ENCODE measurements at places on chromosomes 1 and 21.
A peak's percentile ranks its signal among the peaks of the same experiment; 100 is the strongest.

DNA sequence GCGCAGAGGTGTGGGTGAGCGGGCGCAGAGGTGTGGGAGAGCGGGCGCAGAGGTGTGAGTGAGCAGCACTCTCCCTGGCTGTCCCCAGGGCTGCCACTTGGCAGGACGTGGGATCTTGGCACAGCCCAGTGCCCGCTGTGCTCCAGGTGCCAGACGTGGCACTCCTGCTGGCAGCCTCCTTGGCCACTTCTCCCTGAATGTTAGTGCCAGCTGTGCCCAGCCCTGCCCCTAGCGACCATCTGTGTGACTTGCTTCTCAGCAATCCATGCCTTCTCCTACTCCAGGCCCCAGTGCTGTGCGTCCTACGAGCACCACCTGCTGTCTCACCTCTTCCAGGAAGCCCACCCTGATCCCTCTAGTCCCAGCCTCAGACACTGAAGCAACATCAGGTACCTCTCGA, 30.5 kb downstream of the KRTAP10-1 start:
- peak; percentile 17 for DNase-seq

- DNase-seq: no peak
Observed at GRCh38 chr1:61746813-61747212, 4.5 kb downstream of the PATJ start.

- DNase-seq: no peak
Observed at GRCh38 chr1:22953057-22953739, 19.5 kb downstream of the LACTBL1 start.

DNA sequence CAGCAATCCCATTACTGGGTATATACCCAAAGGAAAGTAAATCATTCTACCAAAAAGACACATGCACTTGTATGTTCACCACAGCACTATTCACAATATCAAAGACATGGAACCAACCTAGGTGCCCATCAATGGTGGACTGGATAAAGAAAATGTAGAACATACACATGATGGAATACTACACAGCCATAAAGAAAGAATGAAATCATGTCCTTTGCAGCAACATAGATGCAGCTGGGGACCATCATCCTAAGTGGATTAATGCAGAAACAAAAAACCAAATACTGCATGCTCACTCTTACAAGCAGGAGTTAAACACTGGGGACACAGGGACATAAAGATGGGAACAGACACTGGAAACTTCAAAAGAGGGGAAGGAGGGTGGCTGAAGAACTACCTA, 8.7 kb downstream of the ANP32E start:
- no peak for DNase-seq

- DNase-seq: peak; percentile 41
Observed at GRCh38 chr1:115929881-115930280, 46.4 kb upstream of the SLC22A15 start.

DNA sequence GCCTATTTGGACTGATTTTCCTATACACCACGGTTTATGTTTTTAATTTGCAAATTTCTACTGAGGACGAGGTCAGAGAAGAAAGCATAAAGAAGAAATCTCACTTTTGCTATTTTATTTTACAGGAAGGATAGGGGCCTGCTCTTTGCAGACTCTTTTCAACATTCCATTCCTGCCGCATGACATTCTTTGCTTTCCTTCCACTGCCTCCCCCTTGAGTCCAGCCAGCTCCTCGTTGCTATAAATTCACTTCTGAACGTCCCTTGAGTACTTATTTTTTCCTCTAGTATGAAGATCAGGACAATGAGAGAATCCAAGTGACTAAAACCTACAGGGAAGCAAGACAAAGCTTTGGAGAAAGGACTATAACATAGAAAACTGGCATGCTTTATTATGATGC, 53.4 kb upstream of the PTGFR start:
- DNase-seq: no peak

- DNase-seq: no peak
Observed at GRCh38 chr1:177130451-177130945, 34.0 kb downstream of the ASTN1 start.

DNA sequence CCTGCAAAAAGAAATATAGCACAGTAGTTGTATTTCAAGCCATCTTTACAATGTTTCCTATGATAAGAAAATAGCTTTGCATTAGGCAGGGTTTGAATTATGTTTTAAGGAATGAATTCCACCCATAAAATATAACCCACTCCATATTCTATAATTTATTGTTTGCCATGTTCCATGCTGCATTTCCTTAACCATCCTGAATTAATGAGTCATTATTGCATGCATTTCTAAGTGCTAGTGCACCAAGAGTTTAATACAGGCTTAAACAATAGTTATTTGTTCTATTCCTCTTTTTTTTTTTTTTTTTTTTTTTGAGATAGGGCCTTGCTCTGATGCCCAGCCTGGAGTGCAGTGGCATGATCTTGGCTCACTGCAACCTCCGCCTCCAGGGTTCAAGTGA, 45.2 kb downstream of the MIGA1 start:
- DNase-seq: peak; percentile 56

- peak; percentile 73 for DNase-seq
Observed at GRCh38 chr1:247332215-247332622, 552 bp upstream of the ZNF496 start.

DNA sequence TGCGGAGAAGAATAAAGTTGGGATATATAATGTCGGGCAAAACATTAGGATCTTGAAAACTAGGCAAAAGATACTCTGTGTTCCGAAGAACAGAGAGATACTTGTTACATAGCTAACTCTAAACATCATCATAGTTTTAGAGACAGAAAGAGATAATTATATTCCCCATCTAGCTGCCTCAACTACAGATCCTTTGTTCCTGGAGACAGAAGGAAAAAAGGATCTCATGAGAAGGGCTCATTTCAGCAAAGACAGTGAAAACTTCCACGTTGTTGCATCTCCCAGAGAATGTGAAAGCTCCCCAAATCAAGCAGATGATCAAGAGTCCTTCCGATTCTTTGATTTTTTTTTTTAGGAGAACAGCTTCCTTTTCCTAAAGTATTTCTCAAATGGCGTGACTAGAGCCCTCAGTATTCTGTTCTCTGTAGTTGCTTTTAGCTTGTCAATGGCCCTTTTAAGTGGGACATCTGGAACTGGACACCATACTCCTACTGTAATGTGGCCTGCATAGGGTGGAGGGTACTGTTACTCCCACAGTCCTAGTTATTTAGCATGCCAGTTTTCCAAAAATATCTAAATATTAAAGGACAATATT, 1048.2 kb downstream of the TTLL7 start:
- no peak for DNase-seq

GRCh38 chr1:47696737-47697441, 259.0 kb downstream of the FOXD2 start:
- DNase-seq: no peak

- no peak for DNase-seq
Observed at GRCh38 chr1:201036188-201036842, 12.8 kb upstream of the KIF21B start.

GRCh38 chr21:46022551-46023525, 41.3 kb downstream of the COL6A1 start:
- no peak for DNase-seq

DNA sequence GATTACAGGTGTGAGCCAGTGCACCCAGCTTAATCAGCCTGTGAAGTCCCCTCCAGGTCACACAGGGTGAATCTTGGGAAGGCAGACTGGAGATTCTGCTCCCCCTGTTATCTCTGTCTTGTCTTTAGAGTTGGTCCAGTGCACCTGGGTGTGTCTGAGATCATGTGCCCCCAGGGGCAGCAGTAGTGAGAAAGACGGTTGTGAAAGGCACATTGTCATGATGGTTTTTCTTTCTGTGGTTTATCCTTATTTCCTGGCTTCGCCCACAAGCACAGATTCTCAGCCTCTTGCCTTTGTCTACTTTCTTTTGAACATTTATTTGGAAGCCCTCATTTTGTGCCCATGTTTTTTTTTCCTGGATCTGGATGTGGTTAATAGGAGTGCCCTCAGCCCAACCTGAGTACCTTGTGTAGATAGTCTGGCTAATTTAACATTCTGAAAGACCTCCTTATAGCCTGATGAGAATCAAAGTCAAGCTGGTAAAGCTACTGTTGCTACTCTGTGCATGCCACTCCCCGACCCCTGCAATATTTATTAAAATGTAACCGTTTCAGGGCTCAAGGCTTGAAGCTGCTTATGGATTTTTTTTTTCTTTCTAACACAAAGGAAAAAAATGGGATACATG, 23.7 kb downstream of the UCK2 start:
- peak; percentile 83 for DNase-seq

- DNase-seq: peak; percentile 63
Observed at GRCh38 chr1:71561729-71562128, 480.9 kb upstream of the ZRANB2 start.

DNA sequence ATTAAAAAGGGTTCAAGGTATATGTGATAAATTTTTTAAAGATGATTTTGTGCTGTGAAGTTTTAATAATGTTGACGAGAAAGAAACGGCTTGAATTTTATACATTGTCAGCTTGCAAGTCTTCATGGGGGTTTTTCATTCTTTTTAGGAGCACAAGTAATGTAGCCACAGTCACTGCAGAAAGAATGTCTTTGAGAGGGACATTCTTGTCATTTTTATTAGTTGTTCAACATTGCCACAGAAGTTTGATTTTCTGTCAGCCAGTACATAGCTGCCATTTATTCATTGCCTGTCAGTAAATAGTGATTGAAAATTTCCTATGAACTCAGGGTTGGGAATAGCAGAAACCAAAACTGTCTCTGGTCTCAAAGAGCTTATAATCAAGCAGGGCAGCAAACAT, 156.3 kb downstream of the DHRS3 start:
- no peak for DNase-seq

GRCh38 chr1:41963636-41964035, 44.9 kb upstream of the HIVEP3 start:
- no peak for DNase-seq

DNA sequence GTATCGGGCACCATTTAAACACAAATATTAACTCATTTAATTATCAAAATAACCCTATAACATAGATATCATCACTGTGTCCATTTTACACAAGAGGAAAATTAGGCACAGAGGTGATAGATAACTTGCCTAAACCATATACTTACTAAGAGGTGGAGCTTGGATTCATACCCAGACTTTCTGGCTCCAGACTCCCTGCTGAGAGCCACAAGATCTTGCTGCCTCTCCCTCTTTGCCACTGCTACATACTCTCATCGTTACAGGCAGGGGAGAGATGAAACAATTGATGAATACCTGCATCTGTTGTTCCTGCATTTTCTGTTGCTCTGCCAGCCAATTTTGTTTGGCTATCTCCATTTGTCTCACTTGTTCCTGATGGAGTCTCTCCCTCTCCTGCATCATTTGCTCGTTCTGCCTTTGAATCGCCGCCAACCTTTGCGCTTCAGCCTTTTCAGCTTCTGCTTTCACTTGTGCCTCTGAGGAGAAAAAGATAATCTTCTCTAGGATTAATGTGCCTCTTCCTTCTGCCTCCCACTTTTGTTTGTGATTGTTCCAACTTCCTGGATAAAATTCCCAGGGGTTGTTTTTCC, 10.6 kb downstream of the GBP5 start:
- DNase-seq: no peak

DNA sequence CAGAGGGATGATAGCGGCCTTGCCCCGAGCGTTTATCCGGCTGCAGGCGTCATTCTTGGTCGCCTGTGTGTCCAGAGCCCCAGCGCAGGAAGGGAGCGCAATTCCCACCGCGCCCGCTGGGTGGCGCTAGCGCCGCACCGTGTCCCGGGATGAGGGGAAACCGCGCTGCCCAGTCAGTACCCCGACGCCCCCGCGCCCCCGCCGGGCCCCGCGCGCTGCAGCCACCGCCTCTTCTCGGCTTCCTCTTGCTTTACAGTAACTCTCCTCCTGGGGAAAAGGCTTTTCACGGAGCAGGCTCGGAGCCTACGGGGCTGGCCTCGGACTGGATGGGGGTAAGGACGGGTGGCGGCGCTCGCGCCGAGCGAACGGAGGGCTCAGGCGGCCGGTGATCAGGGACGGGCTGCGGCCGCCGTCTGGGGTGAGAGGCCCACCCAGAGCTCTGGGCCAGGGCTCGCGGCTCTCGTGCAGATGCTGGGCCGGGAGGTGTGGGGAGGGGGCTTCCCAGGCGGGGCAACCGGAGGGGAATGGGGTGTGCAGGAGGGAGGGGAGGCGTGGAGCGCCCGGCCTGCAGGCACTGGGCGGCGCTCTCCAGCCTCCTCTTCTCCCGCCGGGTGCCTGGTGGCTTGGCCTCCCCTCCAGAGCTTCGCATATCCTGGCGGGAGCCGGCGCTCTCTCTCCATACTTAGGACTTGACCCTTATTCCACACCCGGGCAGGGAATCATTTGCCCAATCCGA, 29.8 kb downstream of the TEX35 start:
- DNase-seq: peak; percentile 85

DNA sequence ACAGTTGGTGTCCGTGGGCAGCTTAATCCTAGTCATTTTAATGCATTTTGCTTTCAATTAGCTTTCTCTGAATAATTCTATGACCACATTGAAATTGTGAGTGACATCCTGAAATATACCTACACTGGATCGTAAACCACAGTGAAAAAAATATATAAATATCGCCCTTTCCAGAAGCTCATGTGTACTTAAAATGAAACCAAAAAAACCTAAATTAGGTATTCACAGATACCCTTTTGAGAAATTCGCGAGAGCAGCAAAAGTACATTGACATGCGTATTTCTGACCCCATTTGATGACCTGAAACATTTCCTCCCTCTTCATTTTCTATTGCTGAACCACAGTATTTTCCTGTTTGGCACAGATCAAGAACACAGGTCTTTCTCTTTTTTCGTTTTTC, 253.8 kb downstream of the LTN1 start:
- DNase-seq: no peak

DNA sequence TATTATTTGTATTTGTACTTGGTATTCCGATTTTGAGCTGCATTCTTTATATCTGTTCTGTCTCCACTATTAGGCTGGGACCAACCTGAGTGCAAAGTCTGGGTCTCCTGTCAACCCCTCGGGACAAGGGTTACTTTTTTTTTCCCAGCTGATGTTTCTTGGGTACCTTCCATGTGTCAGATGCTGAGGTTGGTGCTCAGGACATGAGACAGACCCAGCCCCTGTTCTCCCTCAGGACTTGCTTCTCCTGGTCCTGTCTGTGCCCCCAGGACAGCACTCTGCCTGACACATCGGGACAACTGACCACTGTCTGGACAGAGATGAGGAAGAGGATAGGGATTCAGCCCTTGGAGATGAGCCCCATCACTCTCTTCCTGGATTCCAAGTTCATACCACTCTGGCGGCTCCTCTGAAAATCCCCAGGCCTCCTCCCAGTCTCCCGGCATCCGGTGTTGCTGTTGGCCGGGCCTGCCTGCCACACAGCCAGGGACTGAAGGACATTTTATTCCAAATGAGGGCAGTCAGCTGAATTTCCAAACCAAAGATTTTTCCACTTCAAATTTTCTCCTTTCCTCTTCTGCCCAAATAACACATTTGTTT, 55.6 kb upstream of the FMOD start:
- no peak for DNase-seq

DNA sequence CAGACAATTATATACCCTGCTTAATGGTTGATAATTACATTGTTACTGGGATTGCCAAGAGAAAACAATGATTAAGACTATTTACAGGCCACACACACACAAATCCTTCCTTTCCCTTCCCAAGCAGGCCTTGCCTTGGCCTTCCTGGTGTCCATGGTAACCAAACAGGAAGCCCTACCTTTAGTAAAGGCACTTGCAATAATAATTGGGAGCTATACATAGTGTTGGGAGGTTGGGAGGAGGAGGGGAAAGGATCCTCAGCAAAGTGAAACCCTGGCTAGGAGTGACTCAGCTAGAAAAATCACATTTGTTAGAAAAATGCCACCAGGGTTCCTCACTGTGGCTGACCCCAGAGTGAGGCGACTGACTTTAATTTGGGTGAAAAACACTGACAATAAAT, 122.3 kb upstream of the ADAR start:
- peak; percentile 38 for DNase-seq

All from ELR (cell line).